ENCODE measurements at places on chromosomes 13 and 19. TPM values are rescaled to one million over a fixed set of nuclear protein-coding genes. Genes with fewer than 3 reads are reported as not detected.

CEACAM5 gene
- not detected for total RNA-seq

MYO16 gene
- total RNA-seq: 0.70 TPM

CLDND2 gene
- total RNA-seq: 2.0 TPM

ZFP14 gene
- 11.1 TPM for total RNA-seq

PLEKHA4 gene
- 5.2 TPM for total RNA-seq

GNG7 gene
- total RNA-seq: 12.4 TPM

RYR1 gene
- 2.1 TPM for total RNA-seq

PLEKHJ1 gene
- 146 TPM for total RNA-seq

LRRC4B gene
- 2.8 TPM for total RNA-seq

Data from endodermal cell (in vitro differentiated cells).